ENCODE measurements at places on chromosomes 11 and 22.

GRCh38 chr11:90134478-90135003 lies at the start of gene NAALAD2:
TSS of gene NAALAD2 (plus strand) at chr11:90134663. CDS start at chr11:90134759, 96 bp downstream.
- no peak for DNase-seq

DNA sequence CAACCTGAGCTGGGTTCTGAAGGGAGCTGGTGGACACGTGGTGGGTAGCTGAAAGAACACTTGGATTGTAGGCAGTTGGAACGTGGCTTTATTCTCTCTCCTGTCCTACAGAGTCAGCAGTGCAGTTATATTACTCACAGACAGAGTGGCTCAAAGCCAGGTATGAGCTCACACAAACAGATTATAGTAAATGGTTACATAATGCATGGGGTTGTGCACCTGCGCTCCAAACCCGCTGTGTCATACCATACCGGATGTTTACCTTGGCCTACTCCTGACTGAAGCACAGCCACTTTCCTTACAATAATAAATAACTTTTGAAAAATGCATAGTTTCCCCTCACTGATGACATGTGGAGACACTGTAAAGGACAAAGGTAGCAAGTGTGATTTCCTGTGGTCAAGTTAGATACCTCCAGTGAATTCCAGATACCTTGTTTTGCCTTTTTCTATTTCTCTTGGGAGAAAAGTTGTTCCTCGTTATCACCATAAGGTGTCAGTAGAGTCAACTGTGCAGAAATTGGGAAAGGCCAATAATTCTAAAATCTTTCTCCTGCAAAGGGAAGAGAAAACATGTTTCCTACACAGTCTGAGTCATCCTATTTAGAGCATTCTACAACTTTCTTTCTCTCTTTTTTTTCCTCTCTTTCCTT lies 13.5 kb downstream of the MS4A6A start:
- DNase-seq = no peak

DNA sequence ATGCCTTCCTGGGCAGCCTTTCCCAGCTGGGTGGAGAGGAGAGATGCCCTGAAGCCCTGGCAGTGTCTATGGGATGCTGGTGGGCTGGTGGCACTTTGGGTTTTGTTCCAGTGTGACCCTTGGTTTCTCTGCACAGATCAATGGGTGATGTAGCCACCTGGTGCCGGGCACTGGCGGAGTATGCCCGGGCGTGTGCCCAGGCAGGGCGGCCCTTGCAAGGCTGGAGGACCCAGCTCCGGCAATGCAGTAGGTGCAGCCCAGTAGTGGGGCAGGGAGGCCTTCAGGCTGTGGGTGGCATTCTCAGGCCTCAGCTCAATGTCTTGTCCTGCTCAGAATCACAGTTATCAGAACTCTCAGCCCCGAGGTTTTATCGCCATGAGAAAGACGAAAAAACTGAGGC lies 11.9 kb downstream of the OTOG start:
- no peak for DNase-seq

DNA sequence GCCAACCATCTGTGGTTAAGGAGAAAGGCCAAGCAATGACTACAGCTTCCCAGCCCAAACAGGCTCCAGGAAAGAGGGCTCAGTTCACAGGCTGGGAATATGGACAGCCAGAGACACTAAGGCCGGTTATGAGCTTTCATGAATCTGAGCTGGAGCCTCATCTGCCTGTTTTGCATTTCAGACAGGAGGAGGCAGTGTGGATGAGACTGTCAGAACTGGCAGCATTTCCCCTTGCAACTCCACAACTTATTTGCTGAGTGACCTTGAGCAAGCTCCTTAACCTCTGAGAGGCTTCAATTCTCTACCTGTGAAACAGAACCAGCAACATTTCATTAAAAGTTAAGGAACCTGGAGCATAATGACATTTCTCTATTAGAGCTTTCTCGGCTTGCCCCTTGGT lies 264.0 kb downstream of the ETS1 start:
- DNase-seq = no peak

- DNase-seq = peak; percentile 60
These were observed 34.6 kb downstream of the CYTH4 start for GRCh38 chr22:37316875-37317371.

DNA sequence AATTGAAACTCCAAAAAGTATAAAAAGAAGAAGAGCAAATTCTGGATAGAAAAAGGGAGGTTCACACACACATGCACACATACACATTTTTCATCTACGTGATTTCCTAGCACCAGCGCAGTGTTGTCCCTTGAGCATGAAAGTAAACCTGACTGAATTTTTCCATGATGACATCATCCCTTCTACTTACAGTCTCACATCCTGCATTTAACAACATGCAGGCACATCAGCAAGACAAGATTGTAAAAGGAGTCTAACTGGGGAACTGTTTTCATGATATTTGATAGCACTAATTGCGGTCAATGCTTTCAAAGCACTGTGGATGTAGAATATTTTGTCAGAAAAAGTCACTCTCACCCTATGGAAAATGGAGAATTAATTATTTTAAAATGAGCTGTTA lies 36.6 kb downstream of the GAS2 start:
- DNase-seq = peak; percentile 8

DNA sequence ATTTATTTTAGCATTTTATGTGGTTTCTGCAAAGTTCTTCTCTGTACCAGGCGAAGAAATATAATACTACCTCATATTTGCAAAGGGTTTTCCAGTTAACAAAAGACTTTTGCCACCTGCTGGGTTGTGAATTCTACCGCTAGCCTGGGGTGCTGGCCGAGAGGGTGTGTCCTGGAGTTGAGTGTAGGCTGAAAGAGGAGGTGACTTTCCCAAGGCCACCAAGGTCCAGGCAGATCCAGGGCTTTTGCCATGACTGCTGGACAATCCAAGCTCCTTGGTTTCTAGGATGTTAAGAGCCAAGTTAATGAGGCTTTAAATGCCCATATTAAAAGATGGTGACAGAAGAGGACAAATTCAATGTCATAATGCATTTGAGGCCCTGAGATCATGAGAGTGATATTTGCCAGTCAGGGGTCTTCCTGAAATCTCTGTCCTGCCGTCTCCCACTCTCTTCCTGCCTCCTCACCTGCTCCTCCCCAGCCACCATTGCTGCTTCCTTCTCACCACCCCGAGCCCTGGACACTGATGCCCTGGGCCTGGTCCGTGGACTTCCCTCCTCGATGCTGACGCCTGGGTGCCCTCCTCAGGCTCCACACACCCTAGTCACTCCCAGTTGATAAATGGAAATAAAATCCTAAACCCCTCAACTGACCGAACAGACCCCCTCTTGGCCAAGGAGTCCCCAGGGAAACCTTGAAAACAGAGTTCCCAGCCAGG lies 825.6 kb downstream of the TBC1D22A start:
- DNase-seq = no peak

- DNase-seq = no peak
These were observed 134.4 kb downstream of the METTL15 start for GRCh38 chr11:28242596-28242995.

- no peak for DNase-seq
These were observed 12.0 kb upstream of the MRGPRD start for GRCh38 chr11:68992743-68993255.

DNA sequence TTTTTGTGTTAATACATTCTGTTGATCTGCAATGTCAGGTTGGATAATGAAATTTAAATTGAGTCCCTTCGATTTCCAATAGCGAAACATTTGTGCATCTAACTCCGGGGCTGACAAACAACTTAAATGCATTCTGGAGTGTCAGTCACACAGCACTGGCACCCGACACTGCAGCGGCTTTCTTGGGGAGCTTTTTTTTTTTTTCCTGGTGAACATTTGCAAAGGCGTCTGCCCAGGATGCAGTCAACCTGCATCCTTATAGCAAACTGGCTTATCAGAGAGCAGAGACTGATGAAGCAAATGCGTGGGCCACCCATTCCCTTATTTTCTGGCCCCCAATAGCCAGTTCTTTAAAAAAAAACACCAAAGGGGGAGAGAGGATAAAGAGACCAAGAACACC lies 1167.7 kb downstream of the LRRC4C start:
- DNase-seq = no peak

DNA sequence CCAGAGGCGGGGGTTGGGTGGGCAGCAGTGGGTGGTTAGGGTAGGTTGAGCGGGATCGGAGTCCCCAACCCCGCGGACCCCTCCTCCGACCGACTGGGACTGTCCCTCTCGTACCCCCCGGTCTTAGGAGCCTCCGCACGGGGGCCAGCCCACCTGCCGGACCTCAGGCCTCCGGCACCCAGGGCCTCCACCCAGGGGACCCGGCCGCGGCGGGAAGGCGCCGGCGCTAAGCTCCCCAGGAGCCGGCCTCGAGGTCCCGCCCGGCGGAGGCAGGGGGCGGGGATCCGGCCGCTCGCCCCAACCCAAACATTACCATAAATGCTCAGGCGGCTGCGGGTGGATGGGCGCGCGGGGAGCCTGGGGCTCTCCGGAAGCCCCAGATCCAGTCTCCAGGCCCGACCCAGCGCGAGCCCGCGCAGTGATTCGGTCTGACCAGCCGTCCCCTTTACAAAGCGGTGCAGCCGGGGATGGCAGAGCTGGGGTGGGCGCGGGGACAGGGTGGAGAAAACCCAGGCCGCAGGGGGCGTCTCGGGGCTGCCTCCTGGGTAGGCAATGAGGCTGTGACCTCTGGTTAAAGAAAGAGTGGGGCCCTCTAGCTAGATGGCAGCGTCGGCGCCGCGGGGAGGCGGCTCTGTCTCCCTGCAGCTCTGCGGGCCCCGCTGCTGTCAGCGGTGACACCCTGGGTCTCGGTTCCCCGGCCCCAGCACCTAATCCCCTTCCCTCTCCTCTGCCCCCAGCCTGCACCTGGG lies 4.0 kb upstream of the MCAM start:
- DNase-seq = no peak

GRCh38 chr11:123544631-123545375 lies 109.6 kb downstream of the SCN3B start:
- no peak for DNase-seq

DNA sequence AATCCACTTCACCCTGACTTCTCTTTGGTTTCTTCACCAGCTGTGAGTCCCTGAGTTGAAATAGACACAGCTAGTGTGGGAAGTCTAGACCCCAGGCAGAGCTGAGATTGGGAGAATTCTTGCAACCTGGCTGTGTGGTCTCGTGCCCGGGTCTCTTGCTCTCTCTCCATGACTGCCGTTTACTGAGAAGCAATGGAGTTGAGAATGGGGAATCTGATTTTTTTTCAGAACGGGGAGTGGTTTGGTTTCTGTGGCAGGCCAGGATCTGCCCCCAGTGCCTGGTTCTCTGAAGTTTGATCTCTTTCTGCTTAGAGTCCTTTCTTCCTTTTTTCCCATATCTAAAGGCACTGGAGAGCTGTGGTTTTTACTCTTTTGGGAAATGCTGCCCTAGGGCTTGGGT lies 1.5 kb downstream of the SIDT2 start:
- DNase-seq = no peak

DNA sequence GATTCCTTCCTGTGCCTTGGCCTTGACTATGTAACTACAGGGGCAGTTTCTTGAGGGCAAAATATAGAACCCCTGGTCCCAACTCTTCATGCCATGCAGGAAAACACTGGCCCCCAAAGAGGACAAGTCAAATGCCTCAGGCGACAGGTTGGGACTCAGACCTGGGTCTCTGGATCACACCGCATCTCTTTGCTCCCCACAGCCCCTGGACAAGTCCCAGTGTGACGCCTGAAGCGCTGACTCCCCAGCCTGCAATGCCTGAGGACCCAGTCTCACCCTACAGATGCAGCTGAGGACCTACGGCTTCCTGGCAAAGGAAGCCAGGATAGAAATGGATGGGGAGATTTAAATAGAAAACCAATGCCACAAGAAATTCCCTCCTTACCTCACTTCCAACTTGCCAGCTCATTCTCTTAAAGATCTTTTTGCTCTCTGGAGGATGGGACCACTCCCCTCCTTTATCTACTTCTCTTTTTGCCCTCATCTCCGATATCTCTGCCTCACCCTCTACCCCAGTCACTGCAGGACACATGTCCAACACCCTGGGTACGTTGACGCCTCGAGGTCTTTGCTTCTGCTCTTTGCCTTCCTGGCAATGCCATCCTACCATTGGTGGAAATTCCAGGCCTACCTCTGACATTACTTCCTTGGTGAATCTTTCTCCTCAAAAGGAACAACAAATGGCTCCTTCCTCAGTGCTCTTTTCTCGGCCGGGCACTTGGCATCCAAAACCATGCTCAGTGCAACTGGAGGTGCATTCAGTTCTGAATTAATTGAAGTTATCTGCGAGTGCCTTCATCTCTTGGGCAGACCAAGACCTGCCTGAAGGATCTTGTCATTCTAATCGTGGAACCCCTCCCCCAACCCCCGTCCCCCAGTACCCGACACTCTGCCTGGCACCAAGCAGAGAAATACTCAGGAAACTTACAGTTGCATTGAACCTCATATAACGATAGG lies 2.0 kb upstream of the PRDM11 start:
- DNase-seq = no peak

DNA sequence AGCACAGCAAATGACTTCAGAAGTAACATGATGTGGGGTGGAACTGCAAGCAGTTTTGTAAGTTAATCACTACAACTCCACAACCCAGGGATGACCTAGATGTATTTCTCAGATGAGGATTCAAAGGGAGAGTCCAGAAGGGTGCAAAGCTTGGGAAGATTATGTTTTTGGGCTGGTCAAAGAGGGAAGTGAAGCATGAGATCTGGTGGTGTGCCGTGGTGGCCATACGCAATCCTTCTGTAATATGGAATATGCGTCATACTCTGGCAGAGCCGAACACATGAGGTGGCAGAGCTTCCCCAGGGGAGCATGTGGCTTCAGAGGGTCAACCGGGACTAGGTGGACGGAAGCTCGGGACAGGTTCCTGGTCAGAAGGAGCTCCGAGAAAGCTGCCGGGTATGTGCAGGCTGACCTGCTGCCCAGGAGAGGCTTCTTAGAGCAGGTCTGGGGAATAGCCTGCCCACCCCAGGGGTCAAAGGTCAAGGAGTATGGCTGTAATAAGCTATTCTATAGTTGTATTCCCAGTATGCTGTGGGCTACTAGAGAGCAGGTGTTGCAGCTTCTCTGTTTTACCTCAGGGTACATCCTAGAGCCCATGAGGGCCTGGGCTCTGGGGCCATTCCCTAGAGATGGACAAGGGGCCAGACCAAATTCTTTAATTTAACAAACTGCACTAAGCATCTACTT lies 70.1 kb upstream of the PHOX2A start:
- no peak for DNase-seq

Measured in NCI-H1930 (cell line).